Uterus (tissue), 4 donors: ENCODE measurements at places on chromosomes 13 and 19. TPM values are rescaled to one million over a fixed set of nuclear protein-coding genes. Genes with fewer than 3 reads are reported as not detected.

DNA sequence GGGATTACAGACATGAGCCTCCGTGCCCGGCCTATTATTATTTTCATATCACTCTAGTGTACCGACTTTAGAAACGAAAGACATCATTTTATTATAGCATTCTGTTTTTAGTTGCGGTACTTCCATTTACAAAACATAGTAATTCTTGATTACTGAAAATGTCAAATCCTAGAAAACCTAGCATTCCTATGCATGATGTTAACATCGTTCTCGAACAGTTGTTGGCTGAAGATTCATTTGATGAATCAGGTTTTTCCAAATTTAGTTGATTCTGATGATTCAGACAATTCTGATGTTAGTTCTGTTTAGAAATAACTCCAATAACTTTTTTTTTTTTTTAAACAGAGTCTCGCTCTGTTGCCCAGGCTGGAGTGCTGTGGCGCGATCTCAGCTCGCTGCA is 11.5 kb upstream of the MTRF1 start:
- no peaks in the 10 kb centered on the region for H3K4me1 ChIP-seq
- H3K27ac ChIP-seq: no peak overlapping the region
- no peak for DNase-seq
- no peak overlapping the region for H3K4me3 ChIP-seq
- no peaks in the 10 kb centered on the region for H3K27me3 ChIP-seq
- no peaks in the 10 kb centered on the region for H3K36me3 ChIP-seq

PRODH2 gene
- not detected for total RNA-seq

- H3K4me1 ChIP-seq: no peaks in the 10 kb centered on the region
- no peaks in the 10 kb centered on the region for H3K27me3 ChIP-seq
- no peak overlapping the region for H3K4me3 ChIP-seq
- no peak overlapping the region for H3K27ac ChIP-seq
- no peak for DNase-seq
Observed at GRCh38 chr19:3204646-3205275, 19.0 kb downstream of the NCLN start.

- H3K4me1 ChIP-seq: no peaks in the 10 kb centered on the region
- no peak overlapping the region for H3K4me3 ChIP-seq
- no peaks in the 10 kb centered on the region for H3K27me3 ChIP-seq
- H3K27ac ChIP-seq: no peak overlapping the region
- no peak for DNase-seq
Observed at GRCh38 chr19:39795001-39795400, 16.3 kb downstream of the LEUTX start.

DNA sequence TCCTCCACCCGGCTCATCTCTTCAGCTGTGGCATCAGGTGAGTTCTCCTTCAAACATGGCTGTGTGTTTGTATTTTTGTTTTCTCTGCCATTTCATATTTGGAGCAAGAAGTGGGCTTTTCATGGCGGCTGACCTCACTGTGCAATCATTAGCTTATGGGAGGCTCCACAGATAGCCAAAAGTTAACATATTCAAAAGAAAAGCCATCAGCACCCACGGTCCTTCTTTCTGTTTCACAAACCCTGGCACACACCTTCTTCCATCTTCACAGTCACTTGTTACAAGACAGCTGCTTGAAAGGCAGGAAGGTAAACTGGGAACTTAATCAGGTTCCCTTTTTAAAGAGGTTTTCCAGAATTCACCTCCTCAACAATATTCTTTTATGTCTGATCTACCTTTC is 69.3 kb upstream of the ATP12A start:
- no peaks in the 10 kb centered on the region for H3K36me3 ChIP-seq
- H3K27me3 ChIP-seq: no peaks in the 10 kb centered on the region
- no peak for DNase-seq
- no peak overlapping the region for H3K27ac ChIP-seq
- H3K4me1 ChIP-seq: no peaks in the 10 kb centered on the region

DNA sequence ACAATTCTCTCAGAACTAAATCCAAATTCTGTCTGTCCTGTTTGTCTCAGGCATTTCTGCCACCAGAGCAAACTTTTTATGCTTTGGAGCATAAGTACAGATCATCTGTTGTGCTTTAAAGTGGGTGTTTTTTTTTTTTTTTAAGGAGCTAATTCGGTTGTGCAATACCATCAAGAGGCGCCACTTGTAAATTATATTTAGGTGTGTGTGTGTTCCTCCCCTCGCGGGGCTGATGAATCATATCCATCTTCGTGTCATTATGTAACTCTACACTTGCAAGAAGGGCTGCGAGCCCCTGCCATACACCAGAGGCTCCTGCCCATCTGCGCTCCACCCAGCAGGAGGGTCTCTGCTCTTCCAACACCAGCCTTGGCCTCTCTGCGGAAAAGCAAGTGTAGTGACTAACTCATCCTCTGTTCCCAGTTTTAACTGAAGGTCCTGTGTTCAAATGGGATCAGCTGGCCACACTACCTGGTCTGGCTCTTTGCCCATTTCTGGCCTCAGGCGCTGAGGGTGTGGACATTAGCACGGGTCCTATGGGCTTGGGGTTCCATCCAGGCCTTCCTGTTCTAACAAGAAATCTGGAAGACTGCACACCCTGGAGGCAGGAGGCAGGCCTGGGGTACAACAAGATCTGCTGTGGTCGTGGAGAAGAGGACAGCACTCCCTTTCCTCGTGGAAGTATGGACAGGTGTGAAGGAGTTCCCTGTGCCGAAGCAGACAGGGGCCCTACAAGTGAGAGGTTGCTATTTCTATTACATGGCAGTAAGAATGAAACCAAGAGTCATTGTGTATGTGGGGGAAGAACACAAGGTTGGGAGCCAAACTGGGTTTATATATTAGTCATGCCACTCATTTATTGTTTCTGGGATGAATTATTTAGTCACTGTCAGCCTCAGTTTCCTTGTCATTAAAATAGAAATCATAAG is 96.1 kb upstream of the MBNL2 start:
- H3K27ac ChIP-seq: peak overlapping the region; percentile 65
- H3K4me3 ChIP-seq: no peak overlapping the region
- H3K36me3 ChIP-seq: no peaks in the 10 kb centered on the region
- peak; percentile 76 for DNase-seq
- H3K4me1 ChIP-seq: no peaks in the 10 kb centered on the region

GRCh38 chr13:102862624-102863210 is 16.9 kb downstream of the ERCC5 start:
- no peaks in the 10 kb centered on the region for H3K36me3 ChIP-seq
- H3K27me3 ChIP-seq: no peaks in the 10 kb centered on the region
- no peaks in the 10 kb centered on the region for H3K4me1 ChIP-seq
- H3K27ac ChIP-seq: no peak overlapping the region
- no peak for DNase-seq

DNA sequence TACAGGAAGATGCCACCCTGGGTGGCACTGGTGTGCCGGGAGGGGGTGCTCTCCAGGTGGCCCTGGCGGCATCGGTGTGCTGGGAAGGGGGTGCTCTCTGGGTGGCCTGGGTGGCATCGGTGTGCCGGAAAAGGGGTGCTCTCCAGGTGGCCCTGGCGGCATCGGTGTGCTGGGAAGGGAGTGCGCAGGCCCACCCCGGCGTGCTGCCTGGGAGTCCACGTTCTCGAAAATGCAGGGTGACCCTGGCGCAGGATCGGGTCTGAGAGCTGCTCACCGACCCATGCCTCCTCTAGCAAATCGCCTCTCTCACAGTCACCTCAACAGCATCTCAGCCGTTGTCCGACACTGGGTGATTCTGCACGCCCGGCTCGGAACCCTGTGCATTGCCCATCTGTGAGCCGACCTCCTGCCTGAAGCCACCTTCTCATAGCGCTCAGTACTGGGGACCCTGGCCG is 36.4 kb downstream of the RASA3 start:
- H3K27ac ChIP-seq: no peak overlapping the region
- no peaks in the 10 kb centered on the region for H3K27me3 ChIP-seq
- no peak overlapping the region for H3K4me3 ChIP-seq
- no peaks in the 10 kb centered on the region for H3K4me1 ChIP-seq
- H3K36me3 ChIP-seq: no peaks in the 10 kb centered on the region
- DNase-seq: peak; percentile 7
